ENCODE measurements at places on chromosomes 12 and 14.

DNA sequence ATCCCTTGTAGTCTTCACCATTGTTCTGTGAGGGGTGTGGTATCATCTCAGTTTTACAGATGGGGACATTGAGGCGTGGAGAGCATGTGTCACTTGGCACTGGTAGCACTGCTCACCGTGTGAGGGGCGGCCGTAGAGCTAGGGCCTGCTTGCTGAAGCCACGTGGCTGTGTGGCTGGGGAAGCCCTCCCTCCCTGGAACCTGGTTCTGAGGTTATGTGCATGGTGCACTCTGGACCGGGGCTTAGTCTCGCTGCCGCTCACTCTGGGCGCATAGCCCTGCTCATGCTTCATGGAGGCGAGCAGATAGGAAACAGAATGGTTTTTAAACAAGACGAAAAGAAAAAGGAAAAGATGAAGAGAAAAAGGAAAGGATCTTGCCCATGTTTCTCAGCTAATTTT is 46.1 kb downstream of the CACNA1C start:
- DNase-seq = no peak

GRCh38 chr14:76006253-76006652 is 20.7 kb downstream of the IFT43 start:
- no peak for DNase-seq

DNA sequence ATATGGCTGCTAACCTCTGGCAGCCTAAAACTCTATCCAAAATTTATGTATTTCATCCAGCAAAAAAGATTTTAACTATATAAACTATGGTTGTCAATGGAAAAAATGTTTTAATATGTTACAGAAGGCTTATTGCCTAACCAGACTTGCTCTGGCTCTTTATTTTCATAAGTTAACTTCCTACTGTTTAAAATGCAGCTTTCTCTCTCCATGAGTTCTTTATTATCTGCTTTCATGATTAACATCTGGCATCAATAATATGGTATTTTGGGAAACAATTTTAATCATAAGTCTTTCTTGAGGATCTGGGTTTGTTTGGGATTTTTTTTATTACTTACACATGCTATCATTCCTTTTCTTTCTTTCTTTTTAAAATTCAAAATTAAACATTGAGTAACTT is 20.5 kb downstream of the KERA start:
- no peak for DNase-seq

DNA sequence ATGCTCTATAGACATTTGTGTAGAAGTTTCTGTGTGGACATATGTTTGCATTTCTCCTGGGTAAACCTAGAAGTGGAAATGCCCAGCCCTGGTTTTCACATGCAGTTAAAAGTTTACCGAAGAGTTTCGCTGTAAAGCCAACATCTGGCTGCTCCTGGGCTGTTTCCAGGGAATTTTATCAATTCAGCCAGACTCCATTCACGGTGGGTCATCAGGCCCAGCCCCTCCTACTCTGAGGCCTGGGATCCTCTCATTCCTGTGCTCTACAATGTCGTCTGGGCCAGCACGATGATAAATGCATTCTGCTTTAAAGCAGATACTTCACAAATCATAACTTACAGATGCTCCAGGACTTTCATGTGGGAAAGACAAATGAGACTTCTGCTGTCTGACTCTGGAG is 7.1 kb downstream of the NUAK1 start:
- no peak for DNase-seq

DNA sequence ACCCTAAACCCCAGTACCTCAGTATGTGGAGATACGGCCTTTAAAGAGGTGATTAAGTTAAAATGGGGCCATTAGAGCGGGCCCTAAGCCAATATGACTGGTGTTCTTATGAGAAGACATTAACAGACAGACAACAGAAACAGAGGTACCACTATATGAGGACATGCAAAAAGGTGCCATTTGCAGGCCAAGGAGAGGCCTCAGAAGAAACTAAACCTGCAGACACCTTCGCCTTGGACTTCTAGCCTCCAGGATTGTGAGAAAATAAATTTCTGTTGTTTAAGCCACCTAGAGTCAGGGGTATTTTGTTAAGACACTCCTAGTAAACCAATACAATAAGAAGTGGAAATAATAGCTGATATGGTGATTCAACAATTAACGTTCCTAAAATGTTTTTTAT is 32.6 kb downstream of the PTPRB start:
- no peak for DNase-seq

- no peak for DNase-seq
Measured at GRCh38 chr12:22285846-22286245, 48.7 kb downstream of the ST8SIA1 start.

GRCh38 chr12:119758722-119759121 is 90.8 kb downstream of the PRKAB1 start:
- DNase-seq = no peak

DNA sequence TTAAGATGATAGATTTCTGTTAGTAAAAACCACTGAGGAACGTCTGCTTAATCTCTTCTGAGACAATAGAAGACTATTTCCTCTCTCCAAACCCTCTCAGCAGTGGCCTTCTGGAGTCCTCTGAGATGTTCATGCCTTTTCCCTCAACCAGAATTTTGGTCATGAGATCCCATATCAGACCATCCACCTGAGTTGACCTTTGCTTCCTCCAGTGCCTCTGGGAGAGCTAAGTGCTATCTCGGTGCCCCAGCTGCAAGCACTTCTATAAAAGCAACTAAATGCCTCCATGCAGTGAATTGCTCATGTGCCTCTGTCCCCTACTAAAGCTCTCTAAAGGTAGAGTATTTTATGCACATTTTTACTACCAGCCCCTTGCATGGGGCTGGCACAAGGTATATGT is 172.8 kb upstream of the BCL2L14 start:
- DNase-seq = no peak

DNA sequence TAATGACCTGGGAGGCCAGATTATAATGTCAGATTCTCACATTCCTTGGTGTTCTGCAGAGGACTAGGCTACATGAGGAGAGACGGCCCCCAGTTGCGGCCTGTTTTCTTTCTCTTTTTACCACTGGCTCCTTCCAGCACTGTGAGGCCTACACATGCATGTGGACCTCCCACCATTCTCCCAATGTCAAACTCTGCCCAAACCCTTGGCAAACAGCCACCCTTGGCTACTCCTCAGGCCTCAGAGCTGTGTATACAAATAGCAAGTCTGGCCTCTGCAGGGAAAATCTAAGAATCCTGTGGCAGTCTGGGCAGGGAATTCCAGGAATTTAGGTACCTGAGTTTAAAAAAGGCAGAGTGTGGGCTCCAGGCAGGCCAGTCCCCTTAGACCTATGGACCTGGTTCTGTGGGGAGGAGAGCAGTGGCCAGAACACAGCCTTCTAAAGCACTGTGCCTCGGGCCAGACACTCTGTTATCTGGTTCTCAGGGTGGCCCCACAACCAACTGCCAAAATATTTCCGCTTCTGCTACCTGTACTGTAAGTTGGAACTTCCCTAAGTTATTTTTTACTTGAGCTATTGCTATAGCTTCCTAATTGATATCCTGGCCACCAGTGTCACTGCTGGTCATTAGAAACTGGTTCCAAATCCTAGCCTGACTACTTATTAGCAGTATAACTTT is 19.9 kb upstream of the NEDD1 start:
- no peak for DNase-seq

DNA sequence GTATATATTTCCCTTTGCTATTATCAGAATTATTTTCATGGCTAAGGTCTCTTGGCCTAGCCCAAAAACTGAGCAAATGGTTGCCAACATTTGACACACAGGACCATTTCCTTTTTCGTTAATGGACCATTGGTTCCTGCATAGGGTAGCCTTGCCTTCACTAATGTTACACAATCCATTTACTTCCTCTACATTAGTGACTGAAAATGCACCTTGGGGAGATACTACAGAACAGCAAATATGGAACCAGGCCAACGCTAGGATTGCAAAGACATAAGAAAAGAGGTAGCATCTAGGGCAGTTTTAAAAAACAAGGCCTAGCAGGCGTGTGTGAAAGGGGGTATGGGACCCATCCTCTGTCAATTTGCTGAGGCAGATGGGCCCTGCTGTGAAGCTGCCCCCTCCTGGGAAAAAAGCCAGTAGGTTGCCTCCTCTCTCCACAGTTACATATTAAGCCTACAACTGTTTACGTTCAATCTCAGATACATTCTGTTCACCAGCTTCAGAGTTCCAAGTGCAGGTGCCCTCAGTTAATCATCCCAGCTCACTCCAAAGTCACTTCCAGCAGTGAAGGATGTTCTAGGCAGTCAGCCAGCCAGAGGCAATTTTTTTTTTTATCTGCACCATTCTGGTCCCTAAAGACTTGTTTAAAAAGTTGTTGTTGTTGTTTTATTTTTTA is 15.0 kb downstream of the AQP6 start:
- no peak for DNase-seq

DNA sequence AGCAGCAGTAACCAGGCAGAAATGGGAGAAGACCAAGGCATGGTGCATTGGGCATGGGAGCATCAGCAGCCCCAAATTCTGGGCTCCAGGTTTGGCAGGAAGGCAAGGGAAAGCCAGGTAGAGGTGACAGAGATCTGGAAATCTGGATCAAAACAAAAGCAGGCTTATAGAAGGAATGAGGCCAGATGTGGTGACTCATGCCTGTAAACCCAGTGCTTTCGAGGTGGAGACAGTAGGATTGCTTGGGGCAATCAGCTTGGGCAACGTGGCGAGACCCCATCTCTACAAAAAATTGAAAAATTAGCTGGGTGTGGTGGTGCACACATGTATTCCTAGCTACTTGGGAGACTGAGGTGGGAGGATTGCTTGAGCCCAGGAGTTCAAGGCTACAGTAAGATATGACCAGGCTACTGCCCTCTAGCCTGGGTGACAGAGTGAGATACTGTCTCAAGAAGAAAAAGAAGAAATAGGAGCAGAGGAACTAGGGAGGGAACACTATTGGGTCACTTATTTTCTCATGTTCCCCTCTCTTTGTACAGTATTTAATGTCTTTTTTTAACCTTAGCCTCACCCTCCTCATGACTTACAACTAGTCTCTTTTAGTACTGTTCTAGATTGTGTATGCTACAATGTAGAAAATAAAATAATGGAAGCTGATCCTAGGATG is 25.1 kb downstream of the SLC4A8 start:
- no peak for DNase-seq

- DNase-seq = peak; percentile 61
Measured at GRCh38 chr14:100375266-100375962, 52.3 kb downstream of the SLC25A47 start.

DNA sequence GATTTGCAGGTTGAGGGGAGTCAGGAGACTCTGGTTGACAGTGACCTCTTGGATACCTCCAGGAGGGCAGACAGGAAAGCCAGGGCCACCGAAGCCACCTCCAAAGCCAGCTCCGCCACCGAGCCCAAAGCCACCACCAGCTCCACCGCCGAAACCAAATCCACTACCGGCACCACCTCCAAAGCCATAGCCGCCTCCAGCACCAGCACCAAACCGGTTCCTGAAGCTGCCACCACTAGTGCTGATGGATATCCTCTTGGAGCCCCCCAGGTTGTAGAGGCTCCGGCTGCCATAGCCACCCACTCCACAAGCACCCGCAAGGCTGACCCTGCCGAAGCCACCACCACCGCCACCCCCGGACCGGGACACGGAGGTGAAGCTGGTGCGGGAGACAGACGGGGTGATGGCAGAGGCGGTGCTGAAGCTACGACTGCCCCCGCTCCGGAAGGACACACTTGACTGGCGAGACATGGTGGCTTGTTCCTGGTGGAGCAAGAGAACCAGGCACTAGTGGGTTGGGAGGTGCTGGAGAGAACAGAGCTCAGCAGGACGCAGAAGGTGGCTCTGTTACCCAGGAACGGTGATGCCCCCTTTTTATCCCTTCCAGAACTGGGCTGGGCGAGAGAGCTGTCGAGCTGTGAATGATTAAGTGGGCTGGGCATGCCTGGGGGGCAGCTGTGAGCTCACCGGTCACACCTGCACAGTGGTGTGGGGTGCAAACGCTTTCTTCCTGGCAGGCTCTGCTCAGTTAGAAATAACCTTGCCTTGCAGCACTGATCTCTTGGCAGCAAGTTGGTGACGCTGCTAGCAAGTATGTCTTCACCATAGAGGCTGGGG is at the start of gene KRT5:
Gene KRT5 (minus strand): TSS at position 569 of the 837 bp plus-strand sequence. CDS start 98 bp downstream, at position 471.
- no peak for DNase-seq

DNA sequence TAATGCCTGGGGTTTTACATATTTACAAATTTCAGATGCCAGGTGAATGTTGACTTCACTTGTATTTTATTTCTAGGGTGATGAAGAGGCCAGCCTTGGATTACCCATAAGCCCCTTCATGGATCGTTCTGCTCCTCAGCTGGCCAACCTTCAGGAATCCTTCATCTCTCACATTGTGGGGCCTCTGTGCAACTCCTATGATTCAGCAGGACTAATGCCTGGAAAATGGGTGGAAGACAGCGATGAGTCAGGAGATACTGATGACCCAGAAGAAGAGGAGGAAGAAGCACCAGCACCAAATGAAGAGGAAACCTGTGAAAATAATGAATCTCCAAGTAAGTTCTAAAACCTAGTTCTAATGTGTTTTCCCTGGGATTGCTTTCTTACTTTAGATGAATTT is 41.3 kb upstream of the SLCO1C1 start:
- DNase-seq = no peak

- no peak for DNase-seq
Measured at GRCh38 chr14:68694516-68695235, 98.2 kb downstream of the ZFP36L1 start.

DNA sequence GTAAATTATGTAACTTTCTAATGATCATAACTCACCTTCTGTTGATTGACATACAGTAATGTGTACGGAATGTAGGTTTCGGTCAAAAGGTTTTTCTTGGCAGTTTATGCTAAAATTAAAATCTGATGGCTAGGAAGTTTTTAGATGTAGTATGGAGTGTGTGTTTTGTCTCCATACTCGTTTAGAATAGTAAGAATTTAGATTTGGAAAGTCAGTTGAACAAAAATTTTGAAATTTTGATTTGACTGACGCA is 859 bp downstream of the PALS1 start:
- DNase-seq = no peak

GRCh38 chr14:77641534-77642341 is 25.3 kb upstream of the SPTLC2 start:
- DNase-seq = peak; percentile 4

GRCh38 chr12:3436461-3437065 is 54.4 kb upstream of the PRMT8 start:
- DNase-seq = no peak

- no peak for DNase-seq
Measured at GRCh38 chr12:82383930-82384552, 25.7 kb downstream of the METTL25 start.

DNA sequence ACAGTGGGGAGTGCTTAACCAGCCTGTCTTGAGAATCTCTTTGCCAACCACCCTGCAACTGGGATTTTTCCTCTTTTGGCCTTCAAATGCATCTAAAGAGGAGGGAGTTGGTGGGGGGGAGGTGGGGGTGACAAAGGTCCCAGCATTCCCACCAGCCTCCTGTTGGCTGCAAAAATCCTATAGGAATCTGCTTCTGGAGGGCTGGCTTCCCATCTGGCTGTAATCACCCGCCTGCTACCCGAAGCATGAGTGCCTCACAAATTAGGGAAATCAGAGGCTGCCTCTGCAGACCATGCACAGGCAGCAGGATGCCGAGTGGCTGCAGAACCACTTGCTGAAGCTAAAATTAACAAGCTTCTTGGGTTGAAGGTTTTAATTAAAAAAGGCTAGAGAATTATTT is 73.9 kb upstream of the WSCD2 start:
- DNase-seq = no peak

GRCh38 chr12:49887091-49887490 is 16.6 kb downstream of the FAIM2 start:
- DNase-seq = no peak
